Thoracic aorta (tissue), 2 donors: ENCODE measurements at places on chromosomes 16 and 17. TPM values are rescaled to one million over a fixed set of nuclear protein-coding genes. Genes with fewer than 3 reads are reported as not detected.

- DNase-seq = no peak
Observed at GRCh38 chr17:74325743-74326379, at the start of gene KIF19. KIF19 (plus strand) TSS chr17:74326226; CDS start chr17:74326350, 124 bp downstream.

DNA sequence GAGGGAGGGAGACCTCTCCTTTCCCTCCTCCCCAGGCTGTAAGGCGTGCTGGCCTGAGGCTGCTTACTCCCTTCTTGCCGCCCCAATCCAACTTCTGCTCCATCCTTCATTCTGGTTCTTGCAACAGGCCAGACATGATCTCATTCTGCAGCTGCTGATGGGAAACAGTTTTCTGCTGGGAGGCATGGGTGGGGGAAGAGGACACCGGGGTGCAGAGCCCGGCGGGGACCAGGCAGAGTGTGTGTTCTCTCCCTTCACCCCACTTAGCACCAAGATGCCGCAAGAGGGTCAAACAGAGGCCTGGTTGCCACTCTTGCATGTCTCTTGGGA, 1.4 kb downstream of the SARM1 start:
- no peak for DNase-seq

- DNase-seq = no peak
Observed at GRCh38 chr17:43468691-43469139, 15.1 kb upstream of the DHX8 start.

GRCh38 chr16:73337373-73338296, 289.7 kb upstream of the ZFHX3 start:
- DNase-seq = no peak

GRCh38 chr17:33267271-33267790, 25.8 kb downstream of the ASIC2 start:
- DNase-seq = no peak

GRCh38 chr17:5413682-5414081, 5.8 kb downstream of the NUP88 start:
- no peak for DNase-seq

GRCh38 chr16:30775392-30776188, 11.4 kb downstream of the ZNF629 start:
- DNase-seq = peak; percentile 50

- DNase-seq = peak; percentile 42
Observed at GRCh38 chr17:19647697-19648474, 665 bp upstream of the ALDH3A2 start.

Gene HOXB1
- not detected for total RNA-seq
